Stimulated activated CD4-positive, alpha-beta T cell treated with anti-CD3 and anti-CD28 coated beads, TNF-alpha, amount 100 ng/mL, for 1 hour (primary cell): ENCODE measurements at places on chromosomes 5 and 9.

DNA sequence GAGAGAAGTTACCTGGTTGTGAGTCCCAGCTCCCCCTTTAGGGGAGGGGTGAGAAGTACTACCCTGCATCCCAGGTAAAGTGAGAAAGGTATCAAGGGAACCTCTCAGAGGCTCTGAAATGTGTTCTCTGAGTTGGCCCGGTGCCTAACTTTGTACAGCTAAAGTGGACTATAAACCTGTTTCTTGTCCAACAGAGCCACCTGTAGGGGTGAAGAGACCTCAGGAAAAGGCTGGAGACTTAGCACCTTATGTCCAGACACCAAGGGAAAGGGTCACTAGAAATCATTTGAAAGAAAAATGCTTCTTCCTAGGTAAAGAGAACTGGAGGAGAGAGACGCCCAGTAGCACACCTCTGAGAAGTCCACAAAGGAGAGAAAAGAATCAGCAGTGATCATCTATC lies 108.3 kb upstream of the KIF2A start:
- no peak for DNase-seq

GRCh38 chr9:15521254-15521653 lies 10.5 kb upstream of the PSIP1 start:
- DNase-seq = no peak

- DNase-seq = no peak
These were observed 22.3 kb downstream of the CNOT6 start for GRCh38 chr5:180516440-180516839.

GRCh38 chr5:147557876-147558745 lies 48.2 kb upstream of the DPYSL3 start:
- DNase-seq = no peak

DNA sequence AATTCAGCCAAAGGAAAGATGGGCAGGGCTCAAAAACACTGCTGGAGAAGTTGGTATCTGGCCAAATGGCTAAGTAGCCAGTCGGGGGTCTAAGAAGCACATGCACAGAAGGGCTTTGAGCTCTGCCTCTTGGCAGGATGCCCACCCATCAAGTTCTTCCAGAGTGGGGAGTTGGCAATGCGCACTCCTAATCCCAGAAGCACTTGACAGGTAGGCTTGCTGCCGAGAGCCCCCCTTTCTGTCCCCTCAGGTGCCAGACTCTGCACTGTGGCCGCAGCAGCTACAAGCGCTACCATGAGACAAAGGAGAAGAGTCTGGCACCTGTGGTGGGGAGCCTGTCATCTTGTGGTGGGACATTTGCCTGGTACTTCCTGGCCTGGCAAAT lies 252.9 kb upstream of the SLC24A2 start:
- DNase-seq = no peak

GRCh38 chr9:123478967-123479602 lies 123.1 kb downstream of the CRB2 start:
- no peak for DNase-seq

- DNase-seq = no peak
These were observed 1.8 kb upstream of the HNRNPAB start for GRCh38 chr5:178202541-178202940.

DNA sequence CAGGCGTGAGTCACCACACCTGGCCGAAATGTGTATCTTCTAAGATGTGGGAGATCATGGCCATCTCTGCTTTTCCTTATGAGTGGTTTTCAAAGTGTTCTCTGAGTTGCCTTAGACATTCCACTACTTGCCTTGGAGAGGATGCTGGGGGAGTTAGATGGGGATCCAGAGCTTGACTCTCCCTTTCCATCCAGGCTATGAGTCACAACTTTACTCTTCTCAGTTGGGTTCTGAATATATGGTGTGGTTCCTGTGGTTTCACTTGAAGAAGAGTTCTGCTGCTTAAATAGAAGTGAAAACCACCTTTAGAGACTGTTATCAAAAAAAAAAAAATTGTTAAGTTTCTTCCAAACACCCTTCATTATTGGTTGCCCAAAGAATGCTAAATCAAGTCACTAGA lies 217.6 kb downstream of the ZNF608 start:
- no peak for DNase-seq

GRCh38 chr5:68007451-68007850 lies 208.1 kb upstream of the PIK3R1 start:
- DNase-seq = no peak

DNA sequence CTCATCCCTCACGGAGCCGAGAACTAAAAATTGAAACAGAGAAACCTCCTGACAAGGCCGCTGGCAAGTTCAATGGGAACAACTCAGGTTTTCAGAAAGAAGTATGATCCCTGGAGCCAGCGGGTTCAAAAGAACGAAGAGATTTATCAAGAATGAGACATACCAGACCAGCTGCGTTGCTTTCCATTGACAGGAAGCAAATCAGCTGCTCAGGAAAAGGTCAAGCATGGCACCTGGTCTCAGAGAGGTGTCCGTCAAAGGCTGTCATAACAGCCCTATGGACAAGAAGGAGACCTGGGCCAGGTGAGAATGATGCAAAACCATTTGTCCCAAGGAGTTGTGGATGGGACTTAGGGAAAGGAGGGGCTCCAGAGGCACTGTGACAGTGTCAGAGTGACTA lies 34.9 kb upstream of the GNE start:
- DNase-seq = no peak

DNA sequence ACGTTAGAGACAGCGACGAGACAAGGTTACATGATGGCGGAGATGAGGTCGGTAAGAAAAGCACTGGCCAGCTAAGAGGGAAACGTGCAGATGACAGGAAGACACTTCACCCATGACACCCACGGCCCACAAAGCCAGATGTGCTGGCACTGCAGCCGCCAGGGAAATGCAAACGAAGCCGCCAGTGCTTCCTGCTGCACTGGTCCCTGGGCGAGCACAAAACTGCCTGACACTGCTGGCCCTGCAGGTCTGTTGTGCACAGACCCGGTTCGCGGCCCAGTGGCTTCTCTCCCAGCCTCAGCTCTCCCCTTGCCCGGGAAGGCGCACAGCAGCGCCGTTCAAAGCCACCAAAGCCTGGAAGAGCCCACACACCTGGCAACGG lies 20.3 kb downstream of the QSOX2 start:
- no peak for DNase-seq

- no peak for DNase-seq
These were observed 11.8 kb downstream of the DEPDC1B start for GRCh38 chr5:60687927-60688720.

GRCh38 chr9:128416014-128416413 lies 4.6 kb upstream of the CERCAM start:
- no peak for DNase-seq

DNA sequence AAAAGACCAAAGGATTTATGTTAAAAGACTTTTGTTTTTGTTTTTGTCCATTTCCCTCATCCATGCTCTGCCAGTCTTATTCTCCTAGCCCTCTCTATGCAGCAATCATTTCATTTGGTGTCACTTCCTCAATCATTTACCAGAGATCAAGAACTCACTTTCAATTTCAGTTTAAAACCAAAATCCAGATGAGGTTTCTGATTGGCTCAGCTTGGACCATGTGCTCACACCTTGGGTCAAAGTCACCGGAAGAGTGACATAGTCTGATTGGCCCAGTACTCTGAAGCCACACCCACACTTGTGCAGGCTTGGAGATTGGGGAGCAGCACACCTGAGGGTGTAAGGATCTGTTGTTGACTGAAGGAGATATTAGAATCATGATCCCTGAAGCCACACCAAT lies 79.6 kb downstream of the TLR4 start:
- DNase-seq = no peak

DNA sequence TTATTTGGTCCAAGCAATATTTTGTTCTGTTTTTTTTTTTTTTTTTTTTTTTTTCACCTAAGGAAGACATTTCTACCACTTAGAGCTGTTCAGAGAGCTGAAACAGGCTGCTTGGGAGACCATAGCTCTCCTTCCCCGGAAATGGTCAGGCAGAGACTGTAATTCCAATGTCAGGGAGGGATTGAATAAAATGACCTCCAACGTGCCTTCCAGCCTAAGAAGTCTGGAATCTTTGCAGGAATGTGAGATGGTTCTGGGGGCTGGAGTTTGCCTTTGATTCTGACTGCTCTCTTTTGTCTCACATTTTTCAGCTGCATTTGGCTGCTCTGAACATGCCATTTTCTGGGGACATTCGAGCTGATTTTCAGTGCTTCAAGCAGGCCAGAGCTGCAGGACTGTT lies 38.3 kb upstream of the TGFBR1 start:
- no peak for DNase-seq

- DNase-seq = no peak
These were observed 151.5 kb upstream of the ABCA1 start for GRCh38 chr9:105079457-105079856.

GRCh38 chr9:33737811-33738606 lies 57.4 kb upstream of the PRSS3 start:
- DNase-seq = no peak

GRCh38 chr5:81021486-81021885 lies 61.3 kb downstream of the RASGRF2 start:
- no peak for DNase-seq

GRCh38 chr9:126093771-126094170 lies 232.9 kb upstream of the MVB12B start:
- DNase-seq = no peak

GRCh38 chr9:131590449-131590848 lies 45.1 kb downstream of the PRRT1B start:
- DNase-seq = no peak

DNA sequence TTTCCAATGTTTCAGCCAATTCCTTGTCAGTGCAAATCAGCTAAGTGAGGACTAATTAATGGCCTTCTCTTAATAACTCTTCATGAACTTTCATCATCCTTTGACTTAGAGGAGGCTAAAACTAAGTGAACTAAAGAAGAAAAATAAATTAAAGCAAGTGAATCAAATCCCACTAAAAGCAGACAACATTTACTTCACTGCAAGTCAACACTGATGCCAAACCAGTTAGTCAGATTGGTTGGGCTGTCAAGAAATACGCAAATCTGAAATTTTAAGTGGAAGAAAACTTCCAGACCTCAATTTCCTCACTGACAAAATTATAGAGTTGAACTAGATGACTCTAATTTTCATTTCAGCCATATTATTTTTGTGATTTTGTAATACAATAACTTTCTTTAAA lies 137.2 kb upstream of the PRLR start:
- DNase-seq = no peak

GRCh38 chr5:67375606-67376005 lies 179.0 kb upstream of the CD180 start:
- DNase-seq = no peak

DNA sequence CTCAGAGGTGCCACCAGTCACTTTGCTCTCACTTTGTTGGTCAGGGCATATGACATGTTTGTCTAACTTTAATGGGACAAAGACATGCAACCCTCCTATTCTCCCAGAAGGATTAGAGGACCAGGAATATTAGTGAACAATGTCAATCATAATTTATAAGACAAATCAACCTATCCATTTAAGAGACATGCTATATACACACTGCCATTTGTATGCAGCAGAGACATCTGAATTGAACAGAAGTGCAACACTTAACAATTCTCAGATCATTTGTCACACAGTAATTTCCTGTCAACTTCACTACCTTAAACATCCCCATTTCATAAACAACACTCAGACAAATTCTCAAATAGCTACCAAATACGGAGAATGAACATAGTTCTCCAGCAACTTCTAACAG lies 273.6 kb upstream of the RGMB start:
- DNase-seq = no peak

- no peak for DNase-seq
These were observed 25.1 kb upstream of the EEIG1 start for GRCh38 chr9:128005923-128006322.

GRCh38 chr5:96819806-96820205 lies 12.1 kb upstream of the ERAP1 start:
- no peak for DNase-seq

DNA sequence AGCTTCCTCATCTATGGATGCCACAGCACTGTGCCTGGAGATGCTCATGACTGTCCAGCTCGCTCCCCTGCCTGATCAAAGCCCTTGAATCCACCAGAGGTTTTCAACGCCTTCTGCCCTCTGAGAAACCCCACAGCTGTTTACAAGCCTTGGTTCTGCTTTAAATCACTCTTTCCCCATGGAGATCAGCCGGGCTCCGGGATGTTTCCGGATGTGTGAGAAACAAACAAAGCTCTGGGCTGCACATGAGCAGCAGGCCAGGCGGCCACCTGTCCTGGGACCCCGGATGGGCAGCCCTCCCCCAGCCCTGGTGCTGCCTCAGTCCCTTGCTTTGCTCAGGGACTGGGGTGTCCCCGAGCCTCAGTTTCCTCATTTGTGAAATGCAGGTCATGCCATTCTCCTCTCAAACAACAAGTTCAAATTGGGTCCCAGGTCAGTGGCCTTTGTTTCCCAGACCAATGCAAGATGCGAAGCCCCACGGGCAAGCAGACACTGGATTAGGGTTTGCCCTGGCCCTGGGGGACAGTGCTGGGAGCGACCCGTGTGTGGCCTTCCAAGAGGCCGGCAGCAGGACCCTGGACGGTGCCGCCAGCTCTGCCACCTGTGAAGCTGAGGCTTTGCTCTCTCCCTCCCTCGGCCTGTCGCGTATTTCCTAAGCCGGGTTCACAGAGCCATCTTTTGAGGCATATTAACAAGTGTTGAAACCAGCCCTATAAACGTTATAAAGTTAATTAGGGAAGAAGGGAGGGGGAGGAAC lies 42.4 kb upstream of the PHYKPL start:
- no peak for DNase-seq

DNA sequence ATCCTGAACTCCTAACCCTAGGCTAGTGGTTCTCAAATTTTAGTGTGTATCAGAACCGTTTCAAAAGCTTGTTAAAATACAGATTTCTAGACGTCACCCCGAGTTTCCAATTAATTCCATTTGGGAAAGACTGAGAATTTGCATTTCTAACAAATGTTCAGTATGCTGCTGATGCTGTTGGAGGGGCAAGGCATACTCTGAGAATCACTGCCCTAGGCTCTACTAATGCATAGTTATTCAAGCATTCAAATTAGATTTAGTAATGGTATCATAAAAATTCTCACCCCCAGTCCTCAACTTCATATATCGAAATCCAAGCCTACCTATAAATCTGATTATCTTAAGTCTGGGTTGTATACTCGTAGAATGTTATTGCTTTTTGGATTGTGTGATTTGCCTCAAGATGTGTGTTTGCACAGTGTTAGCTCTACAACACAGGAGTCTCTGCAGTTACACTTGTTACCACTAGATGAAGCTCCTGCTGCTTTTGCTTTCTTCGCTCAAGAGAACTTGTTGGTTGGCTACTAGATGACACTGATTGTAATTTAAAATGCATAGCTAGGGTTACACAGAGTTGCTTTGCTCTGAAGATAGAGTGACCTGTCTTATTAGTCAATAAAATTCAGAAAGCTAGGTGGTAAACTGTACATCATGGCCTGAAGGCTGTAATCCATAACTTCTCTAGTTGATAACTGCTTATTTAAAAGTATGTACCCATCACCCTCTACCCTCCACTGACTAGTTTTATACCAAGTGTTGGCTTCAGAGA lies 7.5 kb upstream of the ERAP2 start:
- no peak for DNase-seq

- no peak for DNase-seq
These were observed 8.4 kb downstream of the OBP2B start for GRCh38 chr9:133200631-133201030.

GRCh38 chr9:132757016-132757415 lies 86.8 kb downstream of the GTF3C4 start:
- no peak for DNase-seq
